ENCODE measurements at places on chromosomes 2 and 18. TPM values are rescaled to one million over a fixed set of nuclear protein-coding genes. Genes with fewer than 3 reads are reported as not detected.
A peak's percentile ranks its signal among the peaks of the same experiment; 100 is the strongest.

The FOXI3 gene
- not detected for total RNA-seq

The RTP5 gene
- total RNA-seq = not detected

The SKOR2 gene
- not detected for total RNA-seq

The SAG gene
- total RNA-seq = not detected

The STPG4 gene
- not detected for total RNA-seq

The C1QL2 gene
- not detected for total RNA-seq

The BOLL gene
- not detected for total RNA-seq

GRCh38 chr18:74123200-74123599, 24.4 kb downstream of the FBXO15 start:
- no peaks in the 10 kb centered on the region for H3K4me1 ChIP-seq
- no peak for DNase-seq
- H3K4me3 ChIP-seq = no peak overlapping the region
- H3K27me3 ChIP-seq = no peaks in the 10 kb centered on the region

DNA sequence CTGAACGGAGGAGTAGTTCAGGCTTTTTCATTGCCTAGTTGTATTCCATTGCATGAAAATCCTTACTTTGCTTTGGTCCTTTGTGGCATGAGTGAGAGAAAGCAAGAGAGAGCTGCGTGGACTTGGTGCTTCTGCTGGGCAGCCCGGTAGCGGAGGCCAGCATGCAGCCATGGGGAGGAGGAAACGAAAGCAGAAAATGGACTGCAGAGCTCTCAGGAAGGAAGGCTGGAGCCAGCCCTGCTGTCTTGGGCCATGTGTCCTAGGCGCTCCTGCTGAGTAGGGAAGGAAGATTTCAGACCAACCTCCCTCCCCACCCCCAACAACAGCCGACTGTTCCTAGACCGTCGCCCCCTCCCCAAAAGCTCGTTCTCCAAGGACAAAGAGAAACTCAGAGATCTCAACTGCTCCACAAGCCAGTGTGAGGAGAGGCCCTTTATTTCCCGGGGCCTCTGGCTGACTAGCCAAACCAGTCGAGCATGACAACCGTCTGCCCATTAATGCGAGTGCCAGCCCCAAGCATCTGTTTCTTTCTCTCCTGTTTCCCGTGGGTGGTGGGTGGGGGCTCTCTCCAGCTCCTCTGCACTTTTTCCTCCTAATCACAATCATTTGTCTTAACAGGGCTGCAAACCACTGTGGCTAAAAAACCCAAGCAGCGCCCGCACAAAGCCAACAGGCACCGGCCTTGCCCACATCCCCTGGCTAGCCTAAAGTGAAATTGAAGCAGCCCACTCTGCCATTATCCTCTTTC, 66.8 kb upstream of the FZD7 start:
- no peaks in the 10 kb centered on the region for H3K27me3 ChIP-seq
- H3K4me1 ChIP-seq = peaks cover 3% of the 10 kb centered on the region
- H3K4me3 ChIP-seq = no peak overlapping the region
- H3K36me3 ChIP-seq = no peaks in the 10 kb centered on the region
- DNase-seq = no peak
- H3K27ac ChIP-seq = no peak overlapping the region

DNA sequence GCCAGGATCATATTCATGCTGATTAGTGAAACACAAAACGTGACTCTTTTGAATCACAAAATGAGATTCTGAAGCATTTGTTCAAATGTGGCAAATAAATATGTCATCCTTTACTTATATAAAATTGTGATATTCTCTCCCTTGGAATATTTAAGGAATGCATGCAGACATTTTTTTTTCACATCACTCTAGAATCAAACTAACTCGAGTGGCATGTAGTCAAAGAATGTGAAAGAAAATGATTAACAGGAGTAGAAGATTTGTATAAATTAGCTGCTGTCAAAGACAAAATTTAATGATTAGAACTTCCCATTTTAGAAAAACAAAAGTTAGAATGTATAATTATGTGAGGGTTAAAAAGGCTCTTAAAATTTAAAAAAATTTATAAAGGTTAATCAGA, 721.0 kb upstream of the FAM98A start:
- DNase-seq = no peak
- no peaks in the 10 kb centered on the region for H3K4me1 ChIP-seq
- H3K27me3 ChIP-seq = no peaks in the 10 kb centered on the region

GRCh38 chr2:225582355-225583116, 183.0 kb downstream of the NYAP2 start:
- no peaks in the 10 kb centered on the region for H3K27me3 ChIP-seq
- DNase-seq = peak; percentile 54
- H3K27ac ChIP-seq = no peak overlapping the region
- no peaks in the 10 kb centered on the region for H3K4me1 ChIP-seq
- H3K36me3 ChIP-seq = no peaks in the 10 kb centered on the region
- no peak overlapping the region for H3K4me3 ChIP-seq

- DNase-seq = no peak
- H3K27me3 ChIP-seq = no peaks in the 10 kb centered on the region
- H3K4me3 ChIP-seq = no peak overlapping the region
Observed at GRCh38 chr18:23966909-23967308, 47.6 kb upstream of the TTC39C start.

- DNase-seq = no peak
- H3K4me3 ChIP-seq = no peak overlapping the region
- H3K36me3 ChIP-seq = no peaks in the 10 kb centered on the region
Observed at GRCh38 chr2:221347471-221347870, 224.6 kb downstream of the EPHA4 start.

DNA sequence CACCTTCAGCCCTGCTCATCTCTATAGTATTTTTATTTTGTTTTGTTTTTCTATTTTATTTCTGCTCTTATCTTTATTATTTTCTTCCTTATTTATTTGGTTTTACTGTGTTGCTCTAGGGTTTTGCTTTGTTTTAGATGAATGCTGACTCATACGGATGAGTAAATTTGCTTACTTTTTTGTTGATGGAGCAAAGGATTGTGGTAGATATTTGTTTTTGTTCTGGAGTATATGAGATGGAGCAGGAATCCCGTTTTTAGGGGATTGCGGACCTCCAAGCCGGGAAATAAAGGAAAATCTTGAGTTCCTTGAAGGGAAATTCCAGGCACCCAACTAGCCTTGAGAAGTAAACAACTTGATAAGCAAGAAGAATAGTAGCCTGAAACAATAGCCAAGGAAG, 15.3 kb upstream of the COLEC12 start:
- H3K27me3 ChIP-seq = no peaks in the 10 kb centered on the region
- no peaks in the 10 kb centered on the region for H3K36me3 ChIP-seq
- no peak for DNase-seq

- DNase-seq = no peak
- no peak overlapping the region for H3K27ac ChIP-seq
- no peak overlapping the region for H3K4me3 ChIP-seq
- no peaks in the 10 kb centered on the region for H3K27me3 ChIP-seq
- H3K4me1 ChIP-seq = no peaks in the 10 kb centered on the region
- no peaks in the 10 kb centered on the region for H3K36me3 ChIP-seq
Observed at GRCh38 chr2:4745056-4745991, 946.9 kb upstream of the SOX11 start.

DNA sequence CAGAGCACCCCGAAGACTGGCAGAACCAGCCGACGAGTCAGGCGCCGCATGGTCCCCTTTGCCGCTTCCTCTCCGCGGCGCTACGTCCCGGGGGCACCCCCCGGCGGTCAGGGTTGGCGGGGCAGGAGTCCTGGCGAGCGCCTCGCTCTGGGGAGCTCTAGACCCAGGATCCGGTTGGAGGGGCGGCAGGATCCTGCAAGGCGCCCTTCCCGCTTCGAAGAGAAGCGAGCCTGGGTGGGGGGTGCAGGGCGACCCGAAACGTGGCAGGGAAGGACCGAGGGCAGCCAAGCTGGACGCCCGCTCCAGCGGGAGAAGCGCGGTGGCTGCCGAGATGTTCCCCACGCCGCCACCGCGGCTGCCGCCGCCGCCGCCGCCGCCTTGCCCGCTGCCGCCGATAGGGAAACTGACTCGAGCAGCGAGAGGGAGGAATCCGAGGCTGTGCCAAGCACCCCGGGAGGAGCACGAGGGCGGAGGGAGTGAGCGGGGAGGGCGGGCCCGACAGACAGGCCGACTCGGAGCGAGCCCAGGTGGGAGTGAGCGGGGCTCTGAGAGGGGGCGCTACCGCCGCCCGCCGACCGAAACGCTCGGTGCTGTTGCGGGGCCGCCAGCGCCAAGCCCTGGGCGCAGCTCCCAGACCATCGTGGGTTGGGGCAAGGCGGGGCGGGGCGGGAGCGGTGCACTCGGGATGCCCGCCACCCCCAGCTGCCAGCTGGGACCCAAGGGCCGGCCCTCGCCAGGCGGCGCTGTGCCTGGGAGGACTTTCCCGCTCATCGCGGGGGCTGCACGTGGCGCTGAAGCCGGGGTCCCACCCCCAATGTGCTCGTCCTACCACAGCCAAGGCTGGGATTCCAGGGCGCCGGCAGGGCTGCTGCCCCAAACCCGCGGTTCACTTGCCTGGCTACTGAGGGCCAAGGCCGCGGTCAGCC, at the start of gene GALNT14:
TSS of gene GALNT14 (minus strand) at position 404 of the 926 bp plus-strand sequence. CDS start at position 50, 354 bp downstream.
- H3K4me3 ChIP-seq = peak within 1 kb of the TSS; percentile 55
- H3K4me1 ChIP-seq = peaks cover 14% of the 10 kb centered on the region
- no peak within 1 kb of the TSS for H3K27ac ChIP-seq
- peaks cover 53% of the 10 kb centered on the region for H3K27me3 ChIP-seq

GRCh38 chr18:52747869-52748268, 407.9 kb downstream of the DCC start:
- DNase-seq = no peak
- no peaks in the 10 kb centered on the region for H3K27me3 ChIP-seq
- no peaks in the 10 kb centered on the region for H3K36me3 ChIP-seq
- no peak overlapping the region for H3K4me3 ChIP-seq
- H3K27ac ChIP-seq = no peak overlapping the region

- H3K27ac ChIP-seq = no peak overlapping the region
- peaks cover 54% of the 10 kb centered on the region for H3K4me1 ChIP-seq
- H3K4me3 ChIP-seq = no peak overlapping the region
- no peaks in the 10 kb centered on the region for H3K36me3 ChIP-seq
- DNase-seq = no peak
Observed at GRCh38 chr2:40439473-40439872, 12.4 kb downstream of the SLC8A1 start.

- H3K27me3 ChIP-seq = no peaks in the 10 kb centered on the region
- no peak overlapping the region for H3K4me3 ChIP-seq
- no peaks in the 10 kb centered on the region for H3K36me3 ChIP-seq
- DNase-seq = no peak
Observed at GRCh38 chr2:50879457-50879856, 152.5 kb downstream of the NRXN1 start.

DNA sequence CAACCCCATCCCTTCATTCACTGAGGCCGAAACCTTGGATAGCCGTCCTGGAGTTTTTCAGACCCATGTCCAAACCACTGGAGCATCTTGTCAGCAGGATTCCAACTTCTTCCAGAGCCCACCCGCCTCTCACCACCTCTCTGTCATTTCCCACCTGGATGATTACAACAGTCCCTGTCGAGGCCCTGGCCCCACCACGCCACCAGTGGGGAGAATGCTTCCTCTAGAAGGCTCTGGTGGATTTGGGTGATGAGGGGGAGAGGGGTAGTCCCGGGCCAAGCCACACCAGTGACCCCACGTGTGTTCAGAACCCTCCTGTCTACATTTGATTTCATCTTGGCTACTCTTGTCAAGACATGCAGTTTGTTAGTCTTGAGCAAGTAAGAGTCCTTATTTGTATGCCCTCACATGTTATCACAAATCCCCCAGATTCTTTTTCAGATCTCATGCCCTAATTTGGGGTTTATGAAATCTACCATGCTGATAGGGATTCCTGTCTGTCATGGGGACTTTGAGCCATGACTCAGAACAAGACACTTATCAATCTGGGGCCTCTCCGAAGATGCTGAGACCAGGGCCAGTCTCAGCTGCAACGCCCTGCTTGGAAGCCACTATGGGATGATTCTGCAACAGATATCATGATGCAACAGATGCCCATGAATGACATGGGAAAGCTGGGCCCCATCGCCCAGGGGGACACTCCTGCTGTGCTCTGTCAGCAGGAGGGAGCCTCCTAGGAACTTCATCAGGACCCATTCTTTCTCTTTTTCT, 186.1 kb downstream of the ZFP36L2 start:
- DNase-seq = no peak
- H3K36me3 ChIP-seq = no peaks in the 10 kb centered on the region
- no peak overlapping the region for H3K27ac ChIP-seq
